Cortex of kidney (tissue), 1 donor: ENCODE measurements at places on chromosomes 2 and 18.

GRCh38 chr2:145617906-145618305 is 1098.0 kb upstream of the ZEB2 start:
- no peak for DNase-seq

DNA sequence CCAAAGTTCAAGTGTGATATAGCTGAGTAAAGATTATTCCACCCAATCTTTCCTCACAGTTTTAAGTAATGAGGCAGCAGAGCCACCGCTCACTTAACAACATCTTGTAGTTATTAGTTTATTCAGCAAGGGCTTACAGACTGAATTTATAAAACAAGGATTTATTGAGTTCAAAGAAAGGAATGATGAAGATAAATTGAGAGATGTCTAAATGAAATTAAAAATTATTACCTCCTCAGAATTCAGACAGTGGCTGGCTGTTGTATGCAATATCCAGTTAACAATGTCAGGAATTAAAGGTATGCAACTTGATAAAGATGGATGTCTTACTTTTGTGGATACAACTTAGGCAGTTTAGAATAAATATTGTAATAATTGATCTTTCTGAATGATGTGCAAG is 927.3 kb upstream of the CDH2 start:
- no peak for DNase-seq

DNA sequence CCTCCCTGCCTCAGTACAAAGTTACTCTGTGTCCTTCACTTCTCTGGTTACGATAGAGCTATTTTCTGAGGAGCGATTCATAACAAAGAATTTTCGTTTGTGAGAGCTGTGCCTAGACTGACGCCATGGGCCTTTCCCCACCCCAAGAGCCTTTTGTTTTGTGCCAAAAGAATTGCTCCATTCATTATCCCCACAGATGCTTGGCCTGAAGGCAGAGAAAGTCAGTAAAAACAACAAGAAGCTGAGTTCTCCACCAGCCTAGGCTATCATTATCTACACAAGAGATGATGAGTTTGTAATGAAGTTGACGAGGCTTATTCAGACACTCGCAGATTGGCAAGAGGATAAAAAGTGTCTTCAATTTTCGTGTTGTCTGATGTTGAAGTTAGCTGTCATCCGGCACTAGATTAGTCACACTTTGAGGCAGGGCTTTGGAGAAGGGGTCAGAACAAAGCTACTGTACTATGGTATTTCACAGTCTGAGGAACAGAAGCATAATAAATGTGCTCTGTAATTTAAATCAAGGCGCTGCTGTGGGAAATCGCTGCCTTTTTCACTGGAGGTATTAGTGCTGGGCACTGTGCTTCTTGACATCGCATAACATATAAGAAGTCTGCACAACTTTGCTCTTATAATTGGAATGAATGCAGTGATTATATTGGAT is 278.4 kb upstream of the FIGN start:
- no peak for DNase-seq

DNA sequence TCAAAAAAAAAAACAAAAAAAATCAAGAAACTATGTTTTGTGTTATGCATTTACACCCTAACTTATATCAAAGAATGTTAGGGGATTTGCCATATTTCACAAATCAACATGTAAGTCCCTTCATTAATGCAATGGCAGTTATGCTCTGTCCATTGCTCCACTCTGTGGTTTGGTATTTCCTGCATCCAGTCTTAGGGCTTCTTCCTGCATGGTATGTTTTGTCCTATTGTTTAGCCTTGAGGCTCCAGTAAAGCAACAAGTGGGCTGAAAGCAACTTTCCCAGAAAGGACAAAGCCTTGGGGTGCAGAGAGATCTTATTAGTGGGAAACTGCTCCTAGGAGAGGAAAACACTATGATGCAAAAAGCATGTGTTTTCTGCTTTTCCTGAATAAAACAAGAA is 474.1 kb downstream of the IRS1 start:
- DNase-seq, result no peak

GRCh38 chr2:11375689-11376027 is 31.2 kb upstream of the ROCK2 start:
- no peak for DNase-seq

GRCh38 chr2:19367326-19367725 is 8.9 kb upstream of the OSR1 start:
- DNase-seq, result no peak

DNA sequence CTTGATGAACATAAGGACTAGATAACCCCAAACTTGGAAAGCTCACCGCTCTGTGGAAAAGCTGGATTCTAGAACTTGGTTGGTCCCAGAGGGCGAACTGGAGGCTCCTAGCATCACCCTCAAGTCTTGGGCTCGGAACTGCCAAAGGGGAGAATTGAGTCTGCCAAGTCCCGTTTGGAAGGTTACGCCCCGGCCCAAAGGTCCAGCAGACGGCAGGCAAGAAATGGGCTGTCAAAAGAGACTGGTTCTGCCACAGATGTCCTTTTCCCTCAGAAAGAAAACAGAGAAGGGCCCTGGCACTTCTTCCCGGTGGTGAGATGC is 182.2 kb downstream of the ANAPC1 start:
- no peak for DNase-seq

DNA sequence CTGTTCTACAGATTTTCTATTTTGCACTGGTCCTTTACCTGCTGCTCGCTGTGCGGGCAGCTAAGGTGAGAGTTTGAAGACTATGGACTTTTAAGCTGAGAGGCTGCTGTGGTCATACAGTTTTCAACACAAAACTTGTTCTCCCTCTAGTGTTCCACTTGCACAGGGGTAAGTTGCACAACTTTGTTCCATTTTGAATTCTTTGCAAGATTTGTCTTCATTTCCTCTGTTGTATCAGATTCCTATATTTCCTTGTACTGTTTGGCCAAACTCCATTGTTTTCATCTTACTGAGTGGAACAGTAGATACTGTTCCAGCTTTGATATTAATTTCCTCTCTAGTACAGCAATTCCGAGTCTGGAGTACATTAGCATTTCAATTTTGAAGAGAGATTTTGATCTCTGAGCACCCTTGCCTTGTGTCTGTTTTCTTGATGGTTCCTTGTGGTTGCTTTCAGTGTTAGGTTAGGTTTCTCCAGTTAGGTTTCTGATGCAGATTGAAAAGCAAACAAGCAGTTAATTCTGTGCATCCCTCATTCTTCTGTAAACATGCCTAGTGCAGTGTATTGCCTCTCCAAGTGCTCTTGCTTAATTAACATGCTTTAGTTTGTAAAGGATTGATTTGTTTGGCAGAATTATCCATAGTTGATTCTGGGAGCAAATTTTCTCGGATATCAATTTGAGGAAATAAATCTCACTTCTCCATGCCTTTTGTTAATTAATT is 188.8 kb downstream of the PTPRM start:
- DNase-seq, result no peak

DNA sequence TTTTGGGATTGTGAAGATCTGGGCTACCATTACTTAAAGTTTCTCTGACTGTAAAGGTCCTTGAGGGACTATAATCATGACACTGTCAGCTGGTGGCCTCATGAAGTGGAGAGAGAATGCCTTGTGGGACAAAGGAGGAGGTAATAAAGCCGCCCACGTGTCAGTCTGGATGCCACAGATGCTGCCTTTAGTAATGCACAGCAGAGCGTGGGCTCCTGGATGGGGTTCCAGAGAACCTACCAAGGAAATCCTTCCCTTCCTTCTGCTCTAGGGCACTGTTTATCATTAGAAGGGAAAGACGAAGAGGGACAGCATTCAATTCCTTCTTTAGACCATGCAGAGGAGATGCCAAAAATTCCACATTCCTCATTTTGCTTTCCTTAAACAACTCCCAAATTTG is 63.5 kb downstream of the COL5A2 start:
- no peak for DNase-seq

DNA sequence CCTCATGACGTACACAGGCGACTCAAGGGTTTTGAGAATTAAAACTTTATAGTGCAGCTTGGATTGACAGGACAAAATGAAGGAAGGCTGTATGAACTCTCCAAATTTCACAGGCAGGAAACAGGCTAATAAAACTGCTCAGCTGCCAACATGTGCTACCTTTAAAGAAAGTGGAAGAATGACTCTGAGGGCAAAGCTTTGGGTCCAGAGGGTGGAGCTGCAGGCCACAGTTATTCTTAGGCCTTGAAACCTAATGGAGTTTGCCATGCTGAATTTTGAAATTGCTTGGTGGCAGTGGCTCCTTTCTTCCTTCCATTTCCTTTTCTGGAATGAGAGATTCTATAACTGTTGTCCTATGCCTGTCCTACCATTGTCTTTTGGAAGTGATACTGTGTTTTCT is 34.8 kb downstream of the HAT1 start:
- no peak for DNase-seq

- no peak for DNase-seq
Measured at GRCh38 chr2:64018701-64019082, 536 bp downstream of the VPS54 start.

GRCh38 chr2:175872721-175873120 is 129.3 kb downstream of the LNPK start:
- no peak for DNase-seq

GRCh38 chr18:24595561-24596031 is 135.2 kb downstream of the HRH4 start:
- no peak for DNase-seq

- no peak for DNase-seq
Measured at GRCh38 chr2:37343537-37344434, 644 bp upstream of the QPCT start.

GRCh38 chr2:150538651-150539201 is 51.3 kb upstream of the RND3 start:
- no peak for DNase-seq

- no peak for DNase-seq
Measured at GRCh38 chr2:7725171-7725849, 808.1 kb downstream of the RNF144A start.

GRCh38 chr2:217975626-217976025 is 27.2 kb downstream of the TNS1 start:
- DNase-seq, result no peak
